T-helper 9 cell (primary cell): ENCODE measurements at places on chromosomes 2 and 18.

GRCh38 chr18:44080054-44080453 lies 600.6 kb upstream of the SETBP1 start:
- DNase-seq = no peak

DNA sequence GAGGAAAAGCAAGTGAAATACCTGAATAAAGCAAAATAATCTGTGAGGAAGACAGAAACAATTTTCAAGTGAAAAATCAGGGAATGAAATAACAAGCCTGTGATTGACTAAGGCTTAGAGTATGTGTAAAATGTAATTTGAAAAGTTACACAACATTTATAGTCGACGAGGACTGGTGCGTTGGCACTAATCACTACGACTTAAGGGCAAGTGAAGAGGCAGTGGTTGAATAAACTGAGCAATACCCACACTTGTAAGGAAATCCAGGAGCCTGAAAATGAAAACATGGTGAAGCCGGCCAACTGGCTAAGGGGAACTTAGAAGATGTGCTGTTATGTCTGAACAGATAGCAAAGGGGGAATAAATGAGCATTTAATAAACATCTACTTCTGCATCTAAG lies 13.4 kb downstream of the DOK1 start:
- DNase-seq = no peak

GRCh38 chr18:63539904-63540510 lies 2.2 kb upstream of the SERPINB12 start:
- no peak for DNase-seq

- DNase-seq = no peak
Measured at GRCh38 chr2:37851428-37851827, 73.7 kb upstream of the RMDN2 start.

- no peak for DNase-seq
Measured at GRCh38 chr2:233428008-233428407, 73.7 kb downstream of the DGKD start.

DNA sequence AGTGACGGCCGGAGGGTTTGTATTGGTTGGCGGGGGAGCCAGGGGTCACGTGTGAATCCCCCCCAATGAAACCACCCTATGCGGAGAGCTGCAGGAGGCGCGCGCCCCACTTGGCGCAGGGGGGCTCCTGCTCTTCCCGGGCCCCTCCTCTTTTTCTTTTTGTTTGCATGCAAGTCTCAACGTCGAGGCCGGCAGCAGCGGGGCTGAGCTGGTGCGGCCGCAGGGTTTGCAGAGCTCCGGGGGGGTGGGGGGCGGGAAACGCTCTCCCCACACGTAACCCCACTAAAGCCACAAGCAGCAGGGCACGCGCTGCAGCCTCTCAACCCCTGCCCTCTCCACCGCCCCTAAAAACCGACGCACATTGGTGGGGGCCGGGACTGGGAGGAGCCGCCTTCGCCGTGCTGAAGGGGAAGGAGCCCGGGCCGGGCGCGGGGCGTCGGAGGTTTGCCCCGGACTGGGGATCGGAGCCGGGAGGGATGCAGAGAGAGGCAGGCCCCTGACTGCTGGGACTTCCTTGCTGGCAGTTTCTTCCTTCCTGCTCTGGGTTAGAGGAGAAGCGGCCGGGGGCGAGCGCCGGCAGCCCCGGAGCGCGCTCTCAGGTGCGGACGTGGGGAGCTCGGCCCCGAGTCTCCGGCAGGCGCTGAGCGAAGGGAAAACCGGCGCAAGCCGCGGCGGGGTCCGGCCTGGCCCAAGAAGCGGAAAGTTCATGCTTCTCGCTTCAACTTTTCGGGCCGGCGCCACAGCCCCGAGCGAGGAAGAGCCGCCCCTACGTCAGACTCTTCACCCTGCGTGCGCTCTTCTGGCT lies 864 bp downstream of the LBH start:
- peak; percentile 77 for DNase-seq

- DNase-seq = no peak
Measured at GRCh38 chr2:309954-310510, 22.1 kb upstream of the ALKAL2 start.

DNA sequence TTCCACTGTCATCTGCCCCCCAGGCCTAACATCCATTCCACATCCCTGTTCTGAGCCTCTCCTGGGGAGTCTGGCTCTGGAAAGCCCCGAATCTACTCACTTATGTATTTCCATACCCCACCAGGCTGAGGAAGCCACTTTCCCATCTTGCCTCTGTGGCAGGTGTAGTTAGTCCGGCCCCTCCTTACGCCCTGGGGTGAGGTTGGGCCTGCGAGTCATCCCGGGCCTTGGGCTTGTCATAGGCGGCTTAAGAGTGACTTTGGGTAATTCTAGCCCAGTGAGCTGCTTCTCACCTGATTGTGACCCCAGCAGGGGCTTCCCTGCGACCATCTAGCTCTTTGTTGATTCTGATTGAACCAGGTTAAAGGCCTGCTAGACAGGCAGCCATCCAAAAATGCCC lies 21.1 kb downstream of the PCARE start:
- DNase-seq = no peak

GRCh38 chr2:165810418-165810817 lies 16.4 kb upstream of the GALNT3 start:
- no peak for DNase-seq

- no peak for DNase-seq
Measured at GRCh38 chr2:54209379-54209778, 46.6 kb downstream of the TSPYL6 start.

- DNase-seq = no peak
Measured at GRCh38 chr18:34867520-34867919, 157.4 kb downstream of the DTNA start.

DNA sequence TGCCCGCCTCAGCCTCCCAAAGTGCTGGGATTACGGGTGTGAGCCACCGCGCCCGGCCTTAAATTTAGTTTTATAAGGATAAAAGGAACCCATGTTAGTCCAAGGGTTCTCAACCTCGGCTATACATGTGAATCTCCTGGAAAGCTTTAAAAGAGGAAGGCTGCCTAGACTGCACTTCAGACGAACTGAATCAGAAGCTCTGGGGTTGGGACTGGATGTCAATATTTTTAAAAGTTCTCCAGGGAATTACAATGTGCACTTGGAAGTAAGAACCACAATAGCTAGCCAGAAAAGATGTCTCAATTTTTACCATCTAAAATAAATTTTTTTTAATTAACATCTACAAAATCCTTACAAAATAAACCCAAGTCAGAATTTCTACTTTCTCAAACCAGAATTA lies 10.1 kb downstream of the LMAN2L start:
- DNase-seq = no peak

DNA sequence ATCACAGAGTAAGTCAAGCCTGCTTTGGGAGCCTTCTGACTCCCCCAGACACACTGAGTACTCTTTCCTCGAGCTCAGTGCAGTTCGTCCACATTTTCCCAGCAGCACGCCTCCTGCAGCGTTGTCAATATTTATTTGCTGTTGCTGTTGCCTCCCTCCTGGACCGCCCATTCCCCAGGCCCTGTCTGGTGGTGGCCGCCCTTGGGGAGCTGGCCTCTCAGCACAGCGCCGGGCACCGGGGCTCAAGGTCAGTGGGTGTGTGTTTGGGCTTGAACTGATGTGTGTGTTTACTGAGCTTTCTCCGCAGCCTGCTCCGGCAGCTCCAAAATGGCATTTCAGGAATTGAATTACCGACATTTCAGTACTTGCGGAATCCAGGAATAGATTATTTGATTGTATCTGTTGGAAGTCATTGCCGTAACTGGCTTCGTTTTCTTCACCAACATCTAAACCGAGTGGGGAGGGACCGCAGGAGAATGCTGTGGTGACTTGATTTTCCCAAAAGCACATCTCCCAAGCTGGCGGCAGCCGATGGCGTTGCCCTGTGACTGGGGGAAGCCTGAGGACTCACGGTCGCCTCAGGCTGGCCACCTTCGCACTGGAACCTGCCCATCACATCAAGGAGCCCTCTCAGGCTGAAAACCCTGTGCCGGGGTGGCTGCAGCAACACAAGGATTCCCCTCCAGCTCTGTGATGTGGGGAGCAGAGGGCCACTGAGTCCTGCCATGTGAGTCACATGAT lies 66.0 kb downstream of the HPCAL1 start:
- no peak for DNase-seq

- DNase-seq = no peak
Measured at GRCh38 chr2:53424902-53425301, 342.7 kb upstream of the CHAC2 start.

GRCh38 chr2:84212611-84213314 lies 246.3 kb downstream of the SUCLG1 start:
- DNase-seq = no peak

DNA sequence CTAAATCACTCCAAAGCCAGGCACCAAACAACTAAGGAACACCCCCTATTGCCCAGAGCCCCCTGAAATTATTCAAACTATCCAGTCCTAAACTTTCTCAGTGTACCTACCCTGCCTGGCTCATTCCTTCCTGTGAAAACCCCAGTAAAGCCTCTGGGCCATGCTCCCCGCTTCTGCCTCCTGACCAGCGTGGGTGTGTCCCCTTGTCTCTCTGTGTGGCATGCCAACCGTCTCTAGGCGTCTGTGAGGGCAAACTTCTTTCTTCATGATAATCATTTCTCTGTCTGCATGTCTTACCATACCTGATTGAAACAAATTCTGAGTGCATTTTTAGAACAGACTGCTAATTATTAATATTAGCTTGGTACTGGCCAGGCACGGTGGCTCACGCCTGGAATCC lies 109.0 kb upstream of the MSH2 start:
- no peak for DNase-seq

DNA sequence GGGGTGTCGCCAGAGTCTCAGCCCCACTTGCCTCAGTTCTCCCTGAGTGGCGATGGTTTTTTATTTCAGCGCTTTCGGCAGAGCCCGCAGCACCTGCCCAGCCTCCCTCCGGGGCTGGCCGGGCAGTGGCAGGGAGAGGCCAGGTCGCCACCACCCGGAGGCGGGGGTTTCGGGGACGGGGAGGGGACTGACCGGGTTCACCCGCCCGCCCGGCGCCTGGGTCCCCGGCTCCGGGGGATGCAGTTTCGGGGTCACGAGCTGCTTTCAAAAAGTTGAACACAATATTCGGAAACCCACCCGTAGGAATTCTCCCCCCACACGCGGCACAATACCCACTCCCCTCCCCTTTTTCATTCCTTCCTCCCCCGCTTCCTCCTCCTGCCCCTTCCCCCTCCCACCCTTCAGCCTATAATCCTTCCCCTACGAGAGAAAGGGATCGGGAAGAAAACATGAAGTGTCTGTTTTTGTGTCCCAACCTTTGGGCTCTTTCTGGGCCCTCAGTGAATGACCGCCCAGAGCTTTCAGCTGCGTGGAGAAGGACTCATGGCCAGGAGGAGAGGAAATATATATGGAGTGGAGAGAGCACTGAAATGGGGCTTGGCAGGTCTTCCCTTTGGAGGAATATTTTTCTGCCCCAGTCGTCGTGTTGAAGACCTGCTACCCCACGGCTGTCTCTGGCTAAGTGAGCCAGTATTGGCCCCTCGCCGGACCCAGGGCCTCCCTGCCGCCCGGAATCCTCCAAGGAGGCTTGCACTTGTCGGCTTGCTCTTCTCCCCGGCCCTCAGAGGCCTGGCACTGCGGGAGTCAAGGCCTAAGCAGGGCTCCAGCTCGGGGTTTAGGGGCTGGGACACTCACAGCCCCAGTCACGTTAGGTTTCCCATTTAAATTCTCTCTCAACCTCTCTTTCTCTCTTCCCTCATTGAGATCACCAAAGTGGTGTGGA lies 2.1 kb upstream of the SIX3 start:
- DNase-seq = no peak

- no peak for DNase-seq
Measured at GRCh38 chr2:225742487-225742886, 343.0 kb downstream of the NYAP2 start.

DNA sequence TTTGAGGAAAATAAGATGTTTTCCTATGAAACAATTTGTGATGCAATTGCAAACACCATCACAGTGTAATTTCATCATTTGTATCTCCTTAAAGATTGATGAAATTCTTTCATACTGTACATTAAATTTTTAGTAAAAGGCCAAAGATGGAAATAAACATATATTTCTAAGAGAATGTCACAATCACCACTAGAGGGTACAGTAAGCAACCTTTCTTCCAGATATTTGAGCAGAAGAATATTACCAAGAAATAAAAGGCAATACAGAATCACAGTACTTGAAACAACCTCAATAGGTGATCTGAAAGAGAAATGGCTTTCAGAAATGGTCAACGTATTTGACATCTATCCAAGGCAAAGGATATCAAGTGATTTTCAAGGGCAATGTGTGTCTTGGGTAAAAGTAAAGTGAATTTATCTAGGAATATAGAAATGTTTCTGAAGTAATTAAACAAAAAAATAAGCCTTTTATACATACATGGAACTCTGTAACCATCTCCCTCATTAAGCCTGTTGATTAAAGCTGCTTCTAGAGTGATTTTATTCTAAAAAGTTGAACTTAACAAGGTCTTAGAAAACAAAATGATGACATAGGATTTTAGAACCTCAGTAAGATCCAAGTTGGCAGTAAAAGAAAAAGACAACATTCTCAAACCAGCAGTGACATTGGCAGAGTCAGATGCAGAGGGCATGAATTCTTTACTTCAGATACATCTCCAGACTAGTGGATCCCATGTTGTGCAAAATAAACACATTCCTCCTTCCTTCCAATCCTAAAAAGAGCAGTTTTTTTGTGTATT lies 90.3 kb upstream of the SESTD1 start:
- no peak for DNase-seq

GRCh38 chr2:167294776-167295140 lies 406.5 kb downstream of the XIRP2 start:
- no peak for DNase-seq

GRCh38 chr2:191686066-191686465 lies 8.1 kb downstream of the NABP1 start:
- no peak for DNase-seq

- no peak for DNase-seq
Measured at GRCh38 chr2:177164131-177164530, 48.5 kb upstream of the HNRNPA3 start.

- DNase-seq = no peak
Measured at GRCh38 chr2:101942851-101943250, 48.9 kb upstream of the IL1R2 start.

DNA sequence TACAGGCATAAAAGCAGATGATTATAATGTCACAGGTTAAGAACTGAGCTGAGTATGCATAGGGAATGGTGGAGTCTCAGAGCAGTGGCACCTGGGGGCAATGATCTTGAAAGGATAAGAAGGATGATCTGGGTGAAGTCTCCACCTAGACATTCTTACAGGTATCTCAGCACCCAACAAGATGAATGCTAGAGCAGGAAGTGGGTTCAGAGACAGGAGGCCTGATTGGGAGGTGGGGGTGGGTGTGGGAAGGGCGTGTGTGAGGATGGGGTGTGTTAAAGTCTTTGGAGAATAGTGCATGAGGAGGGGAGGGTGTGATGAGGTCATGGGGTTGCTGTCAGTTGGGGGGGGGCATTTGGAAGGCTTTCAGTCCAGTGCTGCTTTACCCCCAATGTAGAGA lies 78.8 kb upstream of the UPP2 start:
- no peak for DNase-seq
